Stimulated activated CD4-positive, alpha-beta T cell treated with anti-CD3 and anti-CD28 coated beads, TNF-alpha, amount 100 ng/mL, for 1 hour (primary cell): ENCODE measurements at places on chromosomes 13 and 19.

DNA sequence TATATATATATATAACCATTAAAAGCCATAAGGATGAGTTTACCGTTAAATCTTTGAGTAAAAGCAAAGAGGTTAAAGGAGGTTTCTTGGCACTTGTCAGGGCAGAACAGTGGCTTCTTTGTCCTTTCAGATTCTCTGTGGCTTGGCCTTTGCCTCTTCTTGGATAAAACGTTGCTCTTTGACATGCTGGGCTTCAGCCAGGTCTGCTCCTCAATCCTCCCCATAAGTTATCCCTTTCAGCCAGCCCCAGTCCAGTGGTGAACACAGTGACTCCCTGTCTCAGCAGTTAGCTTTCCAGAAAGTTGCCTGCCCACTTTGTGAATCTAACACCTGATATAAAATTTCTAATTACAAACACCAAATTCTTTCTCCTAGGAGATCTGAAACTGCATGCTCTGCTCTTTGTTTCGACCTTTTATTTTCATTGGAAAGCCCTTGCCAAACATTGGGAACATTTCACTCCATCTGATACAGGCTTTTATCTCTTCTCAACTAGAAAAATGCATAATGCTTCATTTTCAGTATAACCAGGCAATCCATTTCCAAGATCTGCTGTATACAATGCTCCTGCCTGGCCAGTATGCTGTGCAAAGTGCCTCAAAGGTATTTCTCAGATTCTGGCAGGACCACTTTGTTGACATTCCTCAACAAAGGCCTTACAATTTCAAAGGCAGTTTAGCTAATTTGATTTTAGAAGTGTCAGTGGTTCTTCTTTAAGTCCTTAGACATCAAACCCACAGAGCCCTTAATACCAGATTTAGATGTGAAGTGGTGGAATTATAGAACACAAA is 16.2 kb upstream of the MED4 start:
- no peak for DNase-seq

GRCh38 chr19:12792853-12793289 is 1.6 kb downstream of the JUNB start:
- DNase-seq: no peak

DNA sequence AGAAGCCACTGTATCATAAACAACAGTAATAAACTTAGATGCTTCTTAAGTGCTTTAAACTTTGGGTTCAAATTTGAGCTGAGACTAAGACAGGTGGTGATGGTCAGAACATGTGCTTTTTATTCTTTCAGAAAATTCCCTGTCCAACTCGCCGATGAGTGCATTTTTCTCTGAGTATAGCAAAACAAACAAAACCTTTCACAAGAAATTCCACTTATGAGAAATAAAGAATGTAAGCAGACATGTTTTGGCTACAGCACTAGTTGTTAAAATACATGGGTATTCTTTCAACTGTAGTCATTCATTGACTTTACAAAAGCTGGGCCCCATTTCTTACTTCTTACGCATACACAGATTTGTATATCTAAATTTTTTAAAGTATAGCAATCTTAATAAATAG is 125.6 kb downstream of the SPRY2 start:
- DNase-seq: no peak

DNA sequence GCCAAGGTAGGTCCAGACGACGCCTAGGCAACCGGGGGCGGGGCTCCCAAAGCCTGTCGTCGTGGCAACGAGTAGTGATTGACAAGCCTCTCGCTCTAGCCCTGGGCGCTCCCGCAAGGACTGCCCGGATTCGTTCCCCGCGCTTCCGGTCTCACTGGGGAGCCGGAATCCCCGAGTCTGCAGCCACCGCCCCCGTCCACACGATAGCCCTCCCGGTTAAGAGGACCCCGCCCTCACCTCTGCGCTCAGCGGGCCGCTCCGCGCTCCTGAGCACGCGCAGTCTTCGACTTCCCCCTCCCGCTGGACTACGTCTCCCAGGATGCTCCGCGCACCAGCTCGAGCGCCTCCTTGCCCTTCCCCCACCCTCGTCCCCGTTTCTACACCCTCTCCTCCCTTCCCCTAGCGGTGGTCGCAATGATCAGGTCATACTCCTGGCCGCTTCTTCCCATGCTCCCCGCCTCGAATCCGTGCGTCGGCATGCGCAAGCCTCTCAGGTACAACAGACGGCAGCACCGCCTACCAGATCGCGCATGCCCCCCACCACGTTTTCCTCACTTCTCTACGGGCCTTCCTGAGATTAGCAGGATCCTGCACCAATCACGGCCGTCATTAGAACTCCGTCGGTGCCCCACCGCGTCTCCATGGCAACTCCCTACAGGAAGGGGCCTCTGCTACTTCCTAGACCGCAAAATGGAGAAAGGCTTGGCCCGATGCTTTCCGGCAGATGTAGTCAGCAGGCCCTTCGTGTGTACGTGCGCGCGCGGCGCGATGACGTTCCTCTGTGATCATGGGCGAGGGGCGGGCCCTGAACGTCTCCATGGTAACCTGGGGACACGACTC is at the start of gene MZF1:
Gene MZF1, minus strand, starts transcription at position 518 of the 840 bp plus-strand sequence. CDS start 1,946 bp downstream, outside the sequence.
- DNase-seq: peak; percentile 100

DNA sequence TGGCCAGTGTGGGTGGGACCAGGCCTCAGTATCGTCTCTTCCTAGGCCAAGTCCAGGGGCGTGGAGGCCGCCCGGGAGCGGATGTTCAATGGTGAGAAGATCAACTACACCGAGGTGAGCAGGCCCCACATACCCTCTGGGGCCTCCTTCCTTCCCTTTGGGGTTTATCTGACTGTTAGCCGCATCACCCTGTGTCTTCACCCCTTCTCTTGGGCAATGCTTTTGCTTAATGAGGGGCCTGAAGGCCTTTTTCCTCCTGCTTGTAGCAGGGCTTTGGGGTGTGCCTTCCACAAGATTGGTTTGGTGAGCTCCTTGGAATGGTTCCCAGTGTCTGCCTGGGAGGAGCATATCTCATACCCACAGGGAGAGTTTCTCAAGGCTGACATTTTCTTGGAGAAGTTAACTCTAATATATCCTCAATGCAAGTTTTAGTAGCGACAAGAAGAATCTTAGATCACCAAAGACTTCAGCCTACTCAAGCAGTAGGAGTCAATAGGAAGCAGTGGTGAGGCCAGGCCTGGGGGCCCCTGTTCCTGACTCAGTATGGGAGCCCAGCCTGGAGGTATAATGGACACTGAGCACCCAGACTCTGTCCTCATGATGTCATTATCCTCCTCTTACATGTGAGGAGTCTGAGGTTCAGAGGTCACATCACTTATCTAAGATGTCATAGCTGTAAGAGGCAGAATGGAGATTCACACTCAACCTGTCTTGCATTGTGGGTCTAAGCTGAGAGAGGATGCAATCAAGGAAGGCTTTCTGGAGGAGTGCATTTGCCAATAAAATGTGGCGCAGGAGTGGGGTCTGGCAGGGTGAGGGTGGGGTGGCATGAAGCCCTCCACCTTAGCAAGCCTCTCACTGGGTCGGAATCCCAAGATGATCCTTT is 2.0 kb downstream of the GPI start:
- no peak for DNase-seq

DNA sequence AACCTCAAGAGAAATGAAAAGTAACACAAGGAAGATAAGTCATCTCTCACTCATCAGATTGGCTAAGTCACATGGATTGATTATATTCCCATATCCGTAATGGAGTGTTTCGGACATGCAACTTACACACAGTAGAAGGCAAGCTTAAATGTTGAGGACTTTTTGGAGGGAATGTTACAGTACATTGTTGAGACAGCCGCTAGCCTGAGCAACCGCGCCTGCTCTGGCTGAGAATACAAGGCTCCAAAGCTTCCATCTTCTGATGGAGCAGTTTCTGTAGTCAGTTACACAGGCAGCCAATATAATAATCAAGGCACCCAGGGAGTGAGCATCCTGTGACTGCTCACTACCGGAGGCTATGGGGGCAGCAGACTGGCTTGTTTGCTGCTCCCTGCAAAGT is 1.0 kb upstream of the CRYL1 start:
- DNase-seq: no peak

DNA sequence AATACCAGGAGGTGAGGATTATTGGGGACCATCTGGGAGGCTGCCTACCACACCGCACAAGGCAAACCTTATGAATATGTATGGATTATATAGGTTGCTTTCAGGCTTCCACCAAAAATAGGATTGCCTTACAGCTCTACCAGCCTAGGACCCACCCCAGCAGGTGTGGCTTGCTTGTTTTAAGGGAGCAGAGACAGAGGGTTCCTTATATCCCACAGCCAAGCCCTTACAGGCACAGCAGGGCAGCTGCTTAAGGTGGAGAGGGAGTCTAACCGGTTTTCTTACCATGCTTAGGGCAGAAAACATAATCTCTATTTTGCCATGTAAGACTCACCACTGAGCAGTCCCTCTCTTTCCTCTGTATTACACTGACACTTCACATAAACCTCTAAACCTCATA is 16.1 kb upstream of the TTYH1 start:
- no peak for DNase-seq

- no peak for DNase-seq
Observed at GRCh38 chr19:33700408-33701013, 78.8 kb downstream of the CHST8 start.

GRCh38 chr13:77991003-77991402 is 72.4 kb upstream of the EDNRB start:
- DNase-seq: no peak

- DNase-seq: no peak
Observed at GRCh38 chr19:40139533-40140287, 49.0 kb upstream of the ZNF780A start.

GRCh38 chr13:45325806-45326205 is 15.2 kb downstream of the TPT1 start:
- DNase-seq: no peak

DNA sequence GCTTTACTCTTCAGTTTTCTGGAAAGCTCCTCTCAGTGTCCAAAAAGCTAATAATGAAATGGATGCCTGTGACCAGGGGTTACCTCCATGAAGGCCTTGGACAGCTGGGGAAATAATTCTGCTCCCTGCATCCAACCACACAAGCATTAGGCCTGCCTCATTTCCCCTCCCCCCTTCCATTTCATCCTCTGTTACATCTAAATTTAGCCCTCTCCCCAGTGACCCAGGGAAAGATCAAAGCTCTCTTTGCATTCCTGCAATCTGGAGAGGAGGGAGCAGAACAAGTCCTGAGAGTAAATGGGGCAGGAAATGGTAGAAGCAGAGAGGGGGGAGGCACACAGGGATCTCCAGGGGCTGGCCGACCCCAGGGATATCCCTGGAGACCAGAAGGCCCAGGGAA is 452.7 kb downstream of the TSHZ3 start:
- no peak for DNase-seq

DNA sequence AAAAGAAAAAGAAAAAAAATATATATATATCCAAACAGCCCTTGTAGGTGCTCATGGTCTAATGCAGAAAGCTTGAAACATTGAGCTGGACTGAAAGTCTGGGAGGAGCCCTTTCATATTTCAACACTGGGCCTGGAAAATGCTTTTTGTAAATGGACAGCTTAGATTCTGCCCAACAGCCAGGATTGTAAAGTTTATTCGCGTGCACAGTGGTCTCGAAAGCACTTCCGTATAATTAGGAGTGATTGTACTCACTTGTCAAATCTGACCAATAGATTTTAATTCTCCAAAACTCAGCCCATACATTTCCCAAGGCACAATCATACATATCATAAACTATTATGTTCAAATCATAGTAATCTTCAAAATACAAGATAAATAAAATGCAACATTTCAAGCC is 260.1 kb downstream of the COL4A1 start:
- DNase-seq: no peak

GRCh38 chr13:113791226-113791625 is 32.2 kb downstream of the TMEM255B start:
- no peak for DNase-seq

DNA sequence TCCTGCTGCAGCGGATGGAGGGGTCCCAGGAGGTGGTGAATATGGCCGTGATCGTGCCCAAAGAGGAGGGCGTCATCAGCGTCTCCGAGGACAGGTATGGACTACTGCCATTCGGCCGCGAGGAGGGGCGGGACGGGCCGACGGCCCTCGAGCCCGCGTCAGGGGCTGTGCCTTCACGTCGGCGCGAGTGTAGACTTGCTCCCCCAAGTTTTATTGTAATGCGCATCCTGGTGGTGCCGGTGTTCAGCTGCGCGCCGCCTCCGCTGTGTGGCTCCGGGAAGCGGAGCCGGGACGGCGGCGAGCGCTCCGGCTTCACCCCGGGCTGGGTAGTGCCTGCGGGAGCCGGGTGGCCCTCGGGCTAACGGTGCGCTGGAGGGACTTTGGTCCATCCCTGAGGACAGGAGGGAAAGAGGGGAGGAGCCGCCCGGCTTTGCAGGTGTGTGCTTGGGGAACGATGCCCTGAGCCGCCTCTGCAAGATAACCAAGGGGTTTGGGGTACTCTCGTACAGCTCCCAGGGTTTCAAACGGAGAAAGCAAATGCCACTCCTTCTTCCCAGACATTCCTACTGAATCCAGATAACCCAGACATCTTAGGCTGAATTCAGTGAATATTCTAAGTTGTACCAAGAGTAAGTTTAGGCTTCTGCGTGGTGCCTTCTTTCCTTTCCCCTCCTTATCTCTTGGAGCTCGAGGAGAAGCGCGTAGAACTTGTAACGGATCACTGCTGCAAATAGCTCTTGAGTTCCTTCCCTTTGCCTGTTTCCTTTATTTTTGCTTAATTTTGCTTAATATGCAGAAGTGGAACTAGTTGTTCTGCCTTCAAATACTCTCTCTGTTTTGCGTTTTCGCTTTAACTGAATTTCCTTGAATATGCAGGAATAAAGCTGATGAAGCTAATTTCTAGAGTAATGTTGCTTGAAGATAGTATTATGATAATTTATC is 740 bp downstream of the WDFY2 start:
- DNase-seq: peak; percentile 32

DNA sequence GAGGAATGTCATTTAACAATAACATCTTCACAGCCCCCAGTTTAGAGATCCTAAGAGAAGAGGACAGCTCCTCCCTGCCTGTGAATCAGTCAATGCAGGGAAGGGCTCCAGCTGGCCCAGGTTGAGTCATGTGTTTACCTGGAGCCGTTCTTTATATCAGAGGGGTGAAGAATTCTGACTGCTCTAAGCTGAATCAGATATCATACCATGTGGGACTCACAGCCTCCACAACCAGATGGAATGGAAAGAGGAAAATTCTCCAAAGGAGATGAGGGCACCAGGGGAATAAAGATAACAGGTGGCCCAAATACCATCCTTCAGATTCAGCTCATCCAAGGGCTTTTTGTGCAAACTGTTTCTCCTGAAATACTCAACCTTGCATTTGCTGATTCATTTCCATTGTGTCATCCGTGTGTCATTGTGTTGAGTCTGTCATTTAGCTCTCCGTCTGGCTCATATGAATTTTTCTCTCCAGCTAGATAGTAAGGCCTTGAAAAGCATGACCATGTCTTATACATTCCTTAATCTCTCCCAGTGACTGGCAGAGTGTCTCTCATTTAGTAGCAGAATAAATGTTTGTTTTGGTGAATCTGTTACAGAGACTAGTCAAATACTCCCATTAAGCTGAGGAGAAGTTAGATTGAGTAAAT is 217.9 kb downstream of the RFC3 start:
- DNase-seq: no peak

GRCh38 chr13:36850790-36851438 is 31.9 kb downstream of the RFXAP start:
- no peak for DNase-seq
